ENCODE measurements at places on chromosomes 13 and 19. TPM values are rescaled to one million over a fixed set of nuclear protein-coding genes. Genes with fewer than 3 reads are reported as not detected.

DNA sequence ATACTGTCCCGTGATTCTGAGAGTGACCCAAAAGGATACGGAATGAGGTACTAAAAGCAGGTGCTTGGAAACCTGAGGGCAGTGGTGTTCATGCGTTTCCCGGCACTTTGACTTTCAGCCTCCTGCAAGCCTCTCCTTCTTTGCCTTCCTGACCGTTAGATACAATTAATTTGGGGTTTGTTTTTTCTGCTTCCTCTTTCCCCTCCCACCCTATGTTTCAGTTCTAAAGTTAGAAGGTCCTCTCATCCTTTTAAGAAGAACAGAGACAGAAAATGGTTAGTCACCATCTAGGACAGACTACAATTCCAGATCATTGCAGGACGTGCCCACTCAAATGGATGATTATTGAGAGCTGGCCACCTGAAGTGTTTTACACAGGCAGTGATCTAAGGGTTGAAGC is 1.8 kb upstream of the LILRB4 start:
- no peak for DNase-seq

DNA sequence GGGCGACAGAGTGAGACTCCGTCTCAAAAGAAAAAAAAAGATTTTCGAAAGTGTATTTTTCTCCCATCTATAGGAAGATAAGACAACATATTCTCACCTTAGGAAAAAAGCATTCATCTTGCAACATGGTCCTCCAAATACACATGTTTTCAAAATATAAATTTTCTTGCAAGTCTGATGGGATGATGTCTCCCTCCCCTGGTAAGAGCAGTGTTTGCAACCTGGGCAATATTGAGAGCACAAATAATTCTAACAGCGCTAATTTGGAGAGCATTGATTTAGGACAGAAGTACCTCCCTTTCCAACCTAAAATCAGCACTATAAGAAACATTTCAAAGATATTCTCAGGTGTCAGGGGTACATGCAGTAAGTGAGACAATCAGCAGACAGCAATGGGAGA is 61.0 kb upstream of the SHISA2 start:
- no peak for DNase-seq

GRCh38 chr19:49854378-49855263 is 3.7 kb downstream of the PTOV1 start:
- DNase-seq = no peak

DNA sequence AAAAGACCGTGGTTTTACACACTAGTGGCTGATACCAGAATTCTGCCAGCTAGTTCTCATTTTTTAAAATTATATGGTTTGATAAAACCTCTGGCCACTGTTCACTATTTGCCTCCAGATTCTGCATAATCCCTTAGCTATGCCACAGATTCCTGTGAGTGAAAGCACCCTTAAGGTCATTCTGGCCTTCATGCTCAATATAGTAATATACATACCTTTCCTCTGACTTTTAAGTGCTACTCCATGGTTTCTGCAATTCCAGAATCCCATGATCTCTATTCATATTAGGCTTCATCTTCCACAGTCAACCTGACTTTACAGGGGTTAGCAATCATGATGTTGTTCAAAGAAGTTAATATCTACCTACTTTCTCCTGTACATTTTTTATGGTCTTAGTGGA is 274.1 kb upstream of the EDNRB start:
- no peak for DNase-seq

DNA sequence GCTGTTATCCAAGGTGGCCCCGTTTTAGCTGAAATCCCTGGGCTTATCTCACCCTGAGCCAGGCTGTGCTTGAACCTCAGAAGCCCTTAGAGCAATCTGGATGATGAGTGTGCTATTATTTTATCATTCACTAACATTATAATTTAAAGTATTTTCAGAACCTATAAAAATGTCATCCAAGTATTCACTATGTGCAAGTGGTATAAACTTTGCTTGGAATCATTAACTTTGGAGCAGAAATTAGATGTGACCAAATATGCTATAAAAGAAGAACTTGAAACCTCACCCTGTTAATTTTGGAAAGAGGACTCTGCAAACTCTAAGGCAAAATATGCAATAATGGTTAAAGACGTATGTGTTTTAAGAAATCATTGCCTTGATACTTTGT is 147.5 kb downstream of the USP12 start:
- DNase-seq = no peak

GRCh38 chr19:35013820-35014754 is 14.0 kb downstream of the GRAMD1A start:
- no peak for DNase-seq

DNA sequence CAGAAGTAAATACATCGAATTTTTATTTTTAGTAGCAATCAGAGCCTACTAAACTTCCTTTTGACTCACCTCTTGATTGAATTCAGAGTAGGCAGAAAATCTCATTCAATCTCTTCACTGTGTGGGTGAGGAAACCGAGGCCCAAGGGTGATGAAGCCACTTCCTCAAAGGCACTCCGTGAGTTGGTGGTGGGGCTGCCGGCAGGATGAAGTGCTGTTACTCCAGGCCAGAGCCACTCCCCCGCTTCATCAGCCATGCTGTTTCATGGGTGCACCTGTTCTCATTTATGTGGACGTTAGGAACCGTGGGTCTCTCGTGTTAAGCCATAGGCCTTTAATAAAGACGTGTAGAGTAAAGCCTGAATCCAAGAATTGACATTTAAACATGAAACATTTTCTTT is 13.2 kb downstream of the ING1 start:
- no peak for DNase-seq

DNA sequence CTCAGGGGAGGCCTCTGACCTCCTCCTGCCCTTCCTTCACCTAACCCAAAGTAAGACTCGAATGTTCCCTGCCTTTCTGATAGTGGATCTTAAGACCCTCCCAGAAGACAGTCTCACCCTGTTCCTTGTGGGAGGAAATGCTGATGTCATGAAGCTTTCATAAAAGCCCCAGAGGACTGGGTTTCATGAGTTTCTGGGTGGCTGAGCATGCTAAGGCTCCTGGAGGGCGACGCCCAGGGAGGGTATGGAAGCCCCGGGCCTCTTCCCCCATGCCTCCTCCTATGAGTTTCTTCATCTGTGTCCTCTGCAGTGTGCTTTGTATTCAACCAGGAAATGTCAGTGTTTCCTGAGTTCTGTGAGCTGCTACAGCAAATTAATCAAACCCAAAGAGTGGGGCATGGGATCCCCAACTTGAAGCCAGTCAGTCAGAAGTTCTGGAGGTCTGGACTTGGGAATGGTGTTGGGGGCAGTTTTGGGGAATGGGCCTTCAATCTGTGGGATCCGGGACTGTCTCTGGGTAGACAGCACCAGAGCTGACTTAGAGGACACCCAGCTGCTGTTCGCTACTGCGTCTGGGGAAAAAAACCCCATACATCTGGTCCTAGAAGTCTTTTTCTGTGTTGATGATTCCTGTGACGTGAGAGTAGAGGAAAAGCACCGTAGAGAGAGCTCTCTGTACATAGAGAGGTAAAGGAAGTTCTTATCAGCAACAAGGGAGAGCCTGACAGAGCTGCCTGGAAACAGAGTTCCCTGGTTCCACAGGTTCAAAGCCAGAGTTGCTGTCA is 2.0 kb upstream of the LILRB2 start:
- no peak for DNase-seq

DNA sequence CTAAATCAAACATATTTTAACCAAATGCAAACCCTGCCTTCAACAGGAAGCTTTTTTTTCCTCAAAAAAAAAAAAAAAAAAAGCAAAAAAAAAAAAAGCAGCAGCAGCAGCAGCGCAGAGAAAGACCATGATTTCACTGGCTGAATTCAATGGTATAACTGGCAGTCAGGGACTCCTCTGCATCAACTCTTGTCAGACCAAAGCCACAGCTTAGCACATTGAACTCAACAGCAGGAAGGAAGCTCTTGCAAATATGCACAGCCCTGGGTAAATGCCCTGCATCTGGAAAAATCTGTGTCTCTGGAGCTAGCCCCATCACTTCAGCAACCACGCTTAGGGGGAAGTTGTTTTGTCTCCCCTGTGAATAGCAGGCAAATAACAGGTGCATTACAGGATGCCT is 17.6 kb upstream of the DHRS12 start:
- DNase-seq = no peak

GRCh38 chr13:46355088-46355468 is 32.0 kb downstream of the RUBCNL start:
- DNase-seq = no peak

DNA sequence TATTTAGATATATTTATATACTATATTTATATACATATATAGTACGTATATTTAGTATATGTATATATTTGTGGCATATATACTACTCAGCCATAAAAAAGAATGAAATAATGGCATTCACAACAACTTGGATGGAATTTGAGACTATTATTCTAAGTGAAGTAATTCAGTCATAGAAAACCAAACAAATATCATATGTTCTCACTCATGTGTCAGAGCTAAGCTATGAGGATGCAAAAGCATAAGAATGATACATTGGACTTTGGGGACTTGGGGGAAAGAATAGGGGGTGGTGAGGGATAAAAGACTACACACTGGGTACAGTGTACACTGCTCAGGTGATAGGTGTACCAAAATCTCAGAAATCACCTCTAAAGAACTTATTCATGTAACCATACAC is 1015.7 kb downstream of the EFNB2 start:
- DNase-seq = no peak

The ZNF20 gene
- 2.1 TPM for polyA plus RNA-seq

The ZIK1 gene
- polyA plus RNA-seq = 4.8 TPM

The ZNF723 gene
- polyA plus RNA-seq = not detected

The PALM gene
- 36.5 TPM for polyA plus RNA-seq

All from forelimb muscle (tissue), 1 donor.